SJSA1 (cell line): ENCODE measurements at places on chromosomes 3 and 15. TPM values are rescaled to one million over a fixed set of nuclear protein-coding genes. Genes with fewer than 3 reads are reported as not detected.

DNA sequence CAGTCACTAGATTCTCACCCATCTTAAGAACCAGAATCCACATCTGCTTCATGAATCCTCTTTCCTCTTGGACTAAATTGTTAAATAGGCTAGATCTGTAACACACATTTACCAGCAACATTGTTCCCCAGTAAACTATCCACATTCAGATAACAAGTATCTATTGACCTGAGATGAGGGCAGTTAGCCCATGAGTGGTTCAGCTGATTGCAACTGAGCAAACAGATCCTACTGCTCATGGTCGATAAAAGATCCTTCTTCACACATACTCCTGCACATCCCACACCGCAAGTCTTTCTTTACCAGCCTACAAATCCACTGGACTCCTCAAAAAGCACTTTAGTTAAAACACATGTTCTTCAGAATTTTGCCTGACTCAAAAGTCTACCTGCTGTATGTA lies 59.2 kb downstream of the UACA start:
- no peaks in the 10 kb centered on the region for H3K27me3 ChIP-seq
- no peaks in the 10 kb centered on the region for H3K36me3 ChIP-seq
- H3K4me1 ChIP-seq, result peaks cover 40% of the 10 kb centered on the region
- no peak for DNase-seq
- H3K4me3 ChIP-seq, result no peak overlapping the region
- peak overlapping the region; percentile 71 for H3K27ac ChIP-seq

DNA sequence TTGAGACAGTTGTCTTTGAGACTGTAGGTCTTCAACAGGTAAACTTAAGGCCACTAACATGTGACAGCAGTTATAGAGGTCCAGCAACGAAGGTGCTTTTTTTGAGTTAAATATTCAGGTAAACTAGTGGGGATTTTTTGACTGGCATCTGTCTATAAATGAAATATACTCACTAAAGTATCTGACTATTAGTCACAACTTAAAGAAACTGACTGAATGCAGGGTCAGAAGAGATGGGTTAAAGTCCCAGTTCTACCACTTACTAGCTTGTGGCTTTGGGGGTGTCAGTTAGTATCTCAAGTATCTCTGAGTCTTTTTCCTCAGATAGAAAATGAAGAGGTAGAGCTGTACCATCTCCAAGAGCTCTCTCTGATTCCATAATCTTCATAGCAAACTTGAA lies 18.0 kb downstream of the MIX23 start:
- no peak overlapping the region for H3K27ac ChIP-seq
- H3K4me3 ChIP-seq, result no peak overlapping the region
- no peak for DNase-seq
- no peaks in the 10 kb centered on the region for H3K4me1 ChIP-seq

Gene SCG5
- 0.87 TPM in 1 of 2 replicates, not detected in the other for total RNA-seq

GRCh38 chr15:71471347-71471746 lies 339.0 kb upstream of the NR2E3 start:
- no peak for DNase-seq
- no peak overlapping the region for H3K4me3 ChIP-seq
- no peaks in the 10 kb centered on the region for H3K27me3 ChIP-seq
- H3K4me1 ChIP-seq, result no peaks in the 10 kb centered on the region

- H3K4me1 ChIP-seq, result no peaks in the 10 kb centered on the region
- no peak overlapping the region for H3K27ac ChIP-seq
- no peaks in the 10 kb centered on the region for H3K36me3 ChIP-seq
- H3K4me3 ChIP-seq, result no peak overlapping the region
These were observed 285.3 kb downstream of the SV2B start for GRCh38 chr15:91385311-91385710.

Gene SEC22C
- 66.1 and 78.7 TPM in 2 replicates for total RNA-seq

Gene SLC12A1
- not detected in 2 replicates for total RNA-seq

GRCh38 chr3:69665026-69665737 lies 74.1 kb upstream of the MITF start:
- no peaks in the 10 kb centered on the region for H3K27me3 ChIP-seq
- peaks cover 13% of the 10 kb centered on the region for H3K4me1 ChIP-seq
- no peak overlapping the region for H3K4me3 ChIP-seq
- H3K27ac ChIP-seq, result no peak overlapping the region
- no peak for DNase-seq
- H3K36me3 ChIP-seq, result no peaks in the 10 kb centered on the region

Gene SST
- not detected in 2 replicates for total RNA-seq

DNA sequence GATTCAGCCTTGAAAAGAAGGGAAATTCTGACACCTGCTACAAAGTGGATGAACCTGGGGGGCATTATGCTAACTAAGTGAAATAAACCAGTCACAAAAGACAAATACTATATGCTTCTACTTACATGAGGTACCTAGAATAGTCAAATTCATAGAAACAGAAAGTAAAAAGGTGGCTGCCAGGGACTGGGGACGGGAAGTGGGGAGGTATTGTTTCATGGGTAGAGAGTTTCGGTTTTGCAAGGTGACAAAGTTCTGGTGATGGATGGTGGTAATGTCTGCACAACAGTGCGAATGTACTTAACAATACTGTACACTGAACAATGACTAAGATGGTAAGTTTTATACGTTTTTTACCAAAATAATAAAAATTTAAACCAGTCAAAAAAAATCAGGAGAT lies 4.8 kb downstream of the IDH2 start:
- no peak overlapping the region for H3K4me3 ChIP-seq
- peaks cover 19% of the 10 kb centered on the region for H3K4me1 ChIP-seq
- H3K27me3 ChIP-seq, result no peaks in the 10 kb centered on the region
- H3K27ac ChIP-seq, result no peak overlapping the region
- peaks cover 6% of the 10 kb centered on the region for H3K36me3 ChIP-seq

- no peaks in the 10 kb centered on the region for H3K27me3 ChIP-seq
- no peak overlapping the region for H3K4me3 ChIP-seq
- 0 out of 2 replicates have a peak, but pooled peaks cover 4% of the 10 kb centered on the region for H3K4me1 ChIP-seq
- H3K27ac ChIP-seq, result no peak overlapping the region
- no peak for DNase-seq
These were observed 19.0 kb downstream of the CMTM7 start for GRCh38 chr3:32410367-32411246.

DNA sequence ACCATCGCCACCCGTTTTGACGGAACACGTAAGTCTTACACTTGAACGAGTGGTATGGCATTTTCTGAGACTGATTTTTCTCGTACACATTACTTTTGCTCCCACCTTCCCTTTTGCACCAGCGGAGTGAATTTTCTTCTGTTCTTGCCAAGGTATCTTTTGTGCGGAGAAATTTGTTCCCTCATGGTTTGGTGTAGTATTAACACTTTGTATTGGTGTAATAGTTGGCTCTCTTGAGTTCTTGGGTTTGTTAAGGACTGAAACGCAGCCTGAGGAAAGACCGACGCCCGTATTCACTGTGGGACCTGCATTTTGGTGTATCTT lies 420 bp downstream of the KCNH8 start:
- no peak for DNase-seq
- no peaks in the 10 kb centered on the region for H3K36me3 ChIP-seq
- no peak overlapping the region for H3K4me3 ChIP-seq
- H3K4me1 ChIP-seq, result peaks cover 10% of the 10 kb centered on the region
- no peak overlapping the region for H3K27ac ChIP-seq

- peaks cover 47% of the 10 kb centered on the region for H3K36me3 ChIP-seq
- no peak for DNase-seq
- H3K27me3 ChIP-seq, result no peaks in the 10 kb centered on the region
- H3K4me1 ChIP-seq, result peaks cover 23% of the 10 kb centered on the region
These were observed 36.7 kb downstream of the SRP14 start for GRCh38 chr15:40002295-40002694.

- H3K27me3 ChIP-seq, result no peaks in the 10 kb centered on the region
- no peak overlapping the region for H3K27ac ChIP-seq
- H3K36me3 ChIP-seq, result no peaks in the 10 kb centered on the region
- no peak for DNase-seq
These were observed 415.0 kb downstream of the NTRK3 start for GRCh38 chr15:87841426-87841998.

- H3K27ac ChIP-seq, result no peak overlapping the region
- no peaks in the 10 kb centered on the region; the same call in 1 of the 2 replicates for H3K4me1 ChIP-seq
- H3K4me3 ChIP-seq, result no peak overlapping the region
- no peaks in the 10 kb centered on the region for H3K27me3 ChIP-seq
- DNase-seq, result no peak
These were observed 21.6 kb upstream of the CNBP start for GRCh38 chr3:129205109-129205832.

DNA sequence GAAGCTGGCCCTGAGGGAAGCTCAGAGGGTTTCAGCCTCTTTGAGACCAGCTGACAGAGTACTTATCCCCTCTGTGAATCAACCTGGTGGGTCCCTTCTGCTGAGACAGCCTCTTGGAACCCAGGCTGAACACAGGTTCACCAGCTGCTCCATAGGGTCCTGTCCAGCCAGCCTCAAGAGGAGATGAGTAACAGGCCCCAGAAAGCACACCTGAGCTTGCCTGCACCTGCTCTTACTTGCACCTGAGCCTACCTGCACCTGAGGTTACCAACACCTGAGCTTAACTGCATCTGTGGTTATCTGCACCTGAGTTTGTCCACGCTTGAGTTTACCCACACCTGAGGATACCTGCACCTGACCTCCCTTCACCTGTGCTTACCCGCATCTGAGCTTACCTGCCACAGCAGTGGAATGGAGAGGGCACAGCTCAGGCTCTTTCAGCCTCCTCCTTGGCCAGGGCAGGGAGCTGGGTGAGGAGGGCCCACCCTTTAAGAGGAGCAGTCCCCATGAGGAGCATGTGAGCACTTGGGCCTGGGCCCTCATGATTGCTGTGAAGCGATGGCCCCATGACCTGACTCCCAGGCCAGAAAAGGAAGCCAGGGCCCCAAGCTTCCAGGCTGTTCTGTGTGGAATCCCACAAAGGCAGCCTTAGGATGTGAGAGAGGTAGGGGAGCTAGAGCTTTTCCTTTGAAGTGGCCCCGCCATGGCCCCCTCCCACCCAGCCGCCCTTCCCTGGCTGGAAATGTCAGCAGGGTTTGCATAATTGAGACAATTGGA lies at the start of gene TRPM1:
Gene TRPM1 (minus strand): TSS at position 464 of the 777 bp plus-strand sequence. CDS start 20,370 bp downstream, outside the sequence.
- H3K27ac ChIP-seq, result no peak within 1 kb of the TSS
- H3K27me3 ChIP-seq, result no peaks in the 10 kb centered on the region
- peaks cover 20% of the 10 kb centered on the region for H3K4me1 ChIP-seq
- no peak for DNase-seq
- H3K36me3 ChIP-seq, result no peaks in the 10 kb centered on the region

Gene GOLGA6D
- not detected in 2 replicates for total RNA-seq

GRCh38 chr15:87681104-87681503 lies 575.4 kb downstream of the NTRK3 start:
- H3K27ac ChIP-seq, result no peak overlapping the region
- no peaks in the 10 kb centered on the region for H3K4me1 ChIP-seq
- no peaks in the 10 kb centered on the region for H3K27me3 ChIP-seq
- no peak overlapping the region for H3K4me3 ChIP-seq

Gene CEP70
- 11.8 and 22.3 TPM in 2 replicates for total RNA-seq

DNA sequence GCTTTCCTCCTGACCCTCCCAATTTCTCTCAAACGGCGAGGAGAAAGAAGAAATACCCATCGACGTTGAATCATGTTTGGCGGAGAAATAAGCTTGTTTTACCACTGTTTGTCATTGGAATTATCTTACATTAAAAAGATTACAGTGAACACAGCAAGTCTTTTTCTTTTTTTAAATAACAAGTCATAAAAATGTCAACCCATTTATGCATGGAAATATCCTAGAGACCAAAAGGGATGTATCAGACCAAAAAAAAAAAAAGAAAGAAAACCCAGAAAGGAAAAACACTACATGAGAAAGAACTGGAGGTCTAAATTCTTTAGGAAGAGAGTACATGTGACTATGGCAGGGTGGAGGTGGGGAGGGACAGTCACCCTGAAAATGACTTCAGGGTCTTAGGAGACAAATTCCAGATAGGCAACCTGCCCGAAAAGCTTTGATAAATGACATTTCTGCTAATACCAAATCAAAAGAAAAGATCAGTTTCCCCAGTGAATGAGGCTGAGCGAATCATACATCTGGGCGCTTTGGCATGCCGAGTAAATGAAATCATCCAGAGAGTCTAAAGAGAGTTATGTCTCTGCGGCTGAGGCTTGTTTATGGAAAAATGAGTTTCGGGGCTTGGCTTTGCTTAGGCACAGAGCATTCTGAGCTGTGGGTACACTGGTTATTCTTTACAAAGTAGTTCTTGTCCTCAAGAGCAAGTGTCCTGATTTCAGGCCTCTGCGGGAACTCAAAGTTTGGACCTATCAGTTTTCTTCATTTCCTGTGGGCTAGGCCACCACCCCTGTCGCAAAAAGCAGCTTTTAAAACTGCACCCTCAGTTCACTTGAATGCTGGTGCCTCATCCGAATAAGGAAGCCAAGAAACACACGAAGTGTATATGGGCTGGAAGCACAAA lies 110.1 kb upstream of the TGFBR2 start:
- DNase-seq, result peak; percentile 73
- no peaks in the 10 kb centered on the region for H3K36me3 ChIP-seq
- H3K27me3 ChIP-seq, result no peaks in the 10 kb centered on the region
- no peak overlapping the region for H3K4me3 ChIP-seq
- peaks cover 35% of the 10 kb centered on the region for H3K4me1 ChIP-seq

- 0 out of 2 replicates have a peak, but pooled peaks cover 3% of the 10 kb centered on the region for H3K27me3 ChIP-seq
- no peaks in the 10 kb centered on the region for H3K36me3 ChIP-seq
- H3K4me3 ChIP-seq, result no peak overlapping the region
- H3K4me1 ChIP-seq, result no peaks in the 10 kb centered on the region
- DNase-seq, result no peak
These were observed 12.7 kb downstream of the CILP start for GRCh38 chr15:65198571-65198970.

Gene KLHL6
- total RNA-seq, result not detected in 2 replicates

- H3K4me3 ChIP-seq, result no peak overlapping the region
- DNase-seq, result no peak
- peak overlapping the region; percentile 53 for H3K27ac ChIP-seq
- no peaks in the 10 kb centered on the region for H3K36me3 ChIP-seq
These were observed 36.6 kb downstream of the OSTN start for GRCh38 chr3:191235331-191236314.

DNA sequence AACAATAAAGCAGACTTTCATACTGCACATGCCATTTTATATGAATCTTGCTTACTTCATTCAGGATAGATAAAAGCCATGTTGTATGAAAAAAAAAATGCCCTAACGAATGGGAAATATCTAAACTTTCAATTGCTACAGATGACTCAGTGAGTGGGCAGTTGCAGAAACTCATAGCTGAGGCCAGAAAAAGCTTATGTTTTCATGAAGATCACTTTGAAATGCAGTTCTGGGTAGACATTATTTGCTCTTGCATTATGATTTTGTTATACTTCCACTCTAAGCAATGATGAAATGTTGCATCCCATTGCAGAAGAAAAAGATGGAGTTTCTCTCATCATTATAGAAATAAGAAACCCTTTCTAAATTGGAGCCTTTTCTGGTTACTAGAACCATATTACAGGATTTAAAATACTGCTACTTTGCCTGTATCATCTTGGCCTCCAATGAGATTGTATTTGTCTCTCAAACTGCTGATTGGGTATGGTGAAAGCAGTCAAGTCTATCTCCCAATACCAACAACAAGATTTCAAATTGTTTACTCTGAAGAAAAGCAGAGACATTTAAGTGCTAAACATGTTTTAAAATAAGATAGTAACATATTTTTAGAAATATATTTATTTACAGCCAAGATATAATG lies 17.0 kb downstream of the PEAK1 start:
- no peak overlapping the region for H3K4me3 ChIP-seq
- H3K27me3 ChIP-seq, result no peaks in the 10 kb centered on the region
- H3K27ac ChIP-seq, result peak overlapping the region; percentile 9; the same call in 1 of the 2 replicates
